ENCODE measurements at places on chromosomes 16 and 17.

GRCh38 chr17:57714665-57715180, 30.4 kb downstream of the CCDC182 start:
- no peak for DNase-seq

GRCh38 chr17:5610956-5611355, 26.6 kb upstream of the NLRP1 start:
- no peak for DNase-seq

DNA sequence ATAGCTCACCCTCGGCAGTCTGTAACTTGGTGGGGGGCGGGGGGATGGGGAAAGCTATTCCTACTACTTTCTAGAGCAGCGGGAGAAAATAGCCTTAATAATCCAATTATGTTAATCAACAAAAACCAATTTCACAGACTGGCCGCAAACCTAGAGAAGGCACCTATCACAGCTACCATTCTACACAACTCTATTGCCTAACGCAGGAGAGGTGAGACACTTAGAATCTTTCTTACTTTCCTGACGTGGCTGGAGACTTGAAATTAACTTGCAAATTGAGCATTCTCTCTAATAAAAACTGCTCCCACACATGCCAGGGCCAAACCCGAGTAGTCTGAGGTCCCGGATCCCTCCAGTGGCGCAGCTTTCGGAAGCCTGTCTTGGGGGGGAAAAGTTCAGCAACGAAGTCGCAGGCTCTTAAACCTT, 794 bp downstream of the SMG6 start:
- no peak for DNase-seq

DNA sequence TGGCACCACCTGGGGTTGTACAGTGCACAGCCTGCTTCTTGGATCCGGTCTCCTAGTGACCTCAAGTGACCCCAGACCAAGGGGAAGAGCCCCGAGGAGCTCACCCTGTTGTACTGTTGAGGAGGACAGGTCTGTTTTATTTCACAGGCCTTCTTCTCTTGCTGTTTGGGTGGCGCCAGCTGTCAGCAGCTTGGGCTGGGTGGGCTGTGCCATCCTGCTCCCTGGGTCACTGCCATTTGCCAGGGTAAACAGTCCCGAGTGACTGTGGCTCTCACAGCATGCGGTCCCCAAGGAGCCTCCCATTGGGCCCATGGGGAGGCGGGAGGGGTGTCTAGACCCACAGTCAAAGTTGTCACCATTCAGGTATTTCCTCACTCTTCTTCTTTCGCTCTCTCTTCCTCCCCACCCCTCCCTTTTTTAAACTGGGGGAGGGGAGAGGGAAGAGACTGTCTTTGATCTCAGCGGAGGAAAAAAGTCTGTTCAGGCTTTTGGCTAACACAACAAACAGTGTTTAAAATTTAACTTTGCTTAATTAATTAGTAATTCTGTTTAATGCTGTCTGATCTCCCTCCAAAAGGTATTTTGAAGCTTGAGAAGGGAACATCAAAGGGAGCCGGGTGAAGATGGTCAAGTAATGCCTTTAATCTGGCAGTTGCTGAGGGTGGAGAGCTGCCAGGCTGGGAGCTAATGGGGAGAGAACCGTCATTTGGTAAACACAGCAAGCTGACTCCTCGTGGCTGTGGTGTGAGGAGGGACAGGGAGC, 64.0 kb downstream of the SNX20 start:
- no peak for DNase-seq

DNA sequence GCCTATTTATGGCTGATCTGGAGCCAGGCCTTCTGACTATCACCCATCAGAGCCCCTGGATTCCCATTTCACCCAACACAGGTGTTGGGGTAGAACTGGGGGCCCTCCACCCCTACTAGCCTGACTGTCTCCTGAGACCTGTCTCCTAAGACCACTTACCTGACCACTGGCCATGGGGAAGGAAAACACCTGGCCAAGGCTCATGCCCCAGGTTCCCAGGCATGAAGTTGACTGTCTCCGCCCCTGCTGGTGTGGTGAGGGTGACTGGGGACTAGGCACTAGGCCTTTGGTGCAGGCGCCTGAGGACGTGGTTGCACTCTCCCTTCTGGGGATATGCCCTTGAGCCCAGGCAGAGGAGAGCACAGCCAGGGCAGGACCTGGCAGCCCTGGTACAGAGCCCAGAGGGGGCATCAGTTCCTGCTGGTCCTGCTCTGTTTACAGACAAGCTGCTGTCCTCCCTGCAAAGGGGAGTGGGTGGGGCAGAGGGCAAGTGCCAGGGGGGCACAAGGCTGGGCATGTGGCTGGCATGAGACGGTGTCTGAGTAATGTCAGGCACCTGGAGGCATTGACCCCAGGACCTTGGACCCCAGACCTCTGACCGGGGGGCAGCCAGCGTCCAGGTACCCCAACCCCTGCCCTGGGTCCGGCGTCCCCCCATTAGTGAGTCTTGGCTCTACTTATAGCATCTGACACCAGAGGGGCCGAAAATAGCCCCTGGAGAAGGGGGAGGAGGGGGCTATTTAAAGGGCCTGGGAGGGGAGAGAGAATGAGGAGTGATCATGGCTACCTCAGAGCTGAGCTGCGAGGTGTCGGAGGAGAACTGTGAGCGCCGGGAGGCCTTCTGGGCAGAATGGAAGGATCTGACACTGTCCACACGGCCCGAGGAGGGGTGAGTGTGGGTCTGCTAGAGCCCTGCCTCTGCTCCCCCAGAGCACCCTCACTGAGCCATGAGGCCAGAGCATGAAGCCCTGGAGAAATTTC, at the start of gene TCAP:
TSS of gene TCAP (plus strand) at position 769 of the 981 bp plus-strand sequence. CDS start at position 780, 11 bp downstream.
- DNase-seq = no peak

DNA sequence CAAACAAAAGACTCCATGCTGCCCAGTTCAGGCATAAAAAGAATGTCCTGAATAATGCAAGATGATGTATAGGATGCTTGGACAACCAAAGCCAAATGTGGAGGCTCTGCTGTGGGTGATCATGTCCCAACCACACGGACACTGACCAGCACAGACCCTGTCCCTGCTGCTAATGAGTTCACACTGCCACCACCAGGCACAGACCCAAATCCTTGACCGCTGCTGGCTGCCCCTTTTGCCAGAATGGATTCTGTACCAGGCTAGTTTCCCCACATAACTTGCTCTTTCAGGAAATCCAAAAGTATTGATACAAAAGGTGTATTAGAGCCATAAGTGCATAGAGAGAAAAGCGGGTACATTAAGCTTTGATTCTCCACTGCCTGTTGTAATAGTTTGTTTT, 60.9 kb downstream of the XYLT1 start:
- no peak for DNase-seq

- DNase-seq = no peak
These were observed 20.9 kb downstream of the AKTIP start for GRCh38 chr16:53482123-53482522.

- DNase-seq = no peak
These were observed 16.5 kb downstream of the GPT2 start for GRCh38 chr16:46900455-46901235.

DNA sequence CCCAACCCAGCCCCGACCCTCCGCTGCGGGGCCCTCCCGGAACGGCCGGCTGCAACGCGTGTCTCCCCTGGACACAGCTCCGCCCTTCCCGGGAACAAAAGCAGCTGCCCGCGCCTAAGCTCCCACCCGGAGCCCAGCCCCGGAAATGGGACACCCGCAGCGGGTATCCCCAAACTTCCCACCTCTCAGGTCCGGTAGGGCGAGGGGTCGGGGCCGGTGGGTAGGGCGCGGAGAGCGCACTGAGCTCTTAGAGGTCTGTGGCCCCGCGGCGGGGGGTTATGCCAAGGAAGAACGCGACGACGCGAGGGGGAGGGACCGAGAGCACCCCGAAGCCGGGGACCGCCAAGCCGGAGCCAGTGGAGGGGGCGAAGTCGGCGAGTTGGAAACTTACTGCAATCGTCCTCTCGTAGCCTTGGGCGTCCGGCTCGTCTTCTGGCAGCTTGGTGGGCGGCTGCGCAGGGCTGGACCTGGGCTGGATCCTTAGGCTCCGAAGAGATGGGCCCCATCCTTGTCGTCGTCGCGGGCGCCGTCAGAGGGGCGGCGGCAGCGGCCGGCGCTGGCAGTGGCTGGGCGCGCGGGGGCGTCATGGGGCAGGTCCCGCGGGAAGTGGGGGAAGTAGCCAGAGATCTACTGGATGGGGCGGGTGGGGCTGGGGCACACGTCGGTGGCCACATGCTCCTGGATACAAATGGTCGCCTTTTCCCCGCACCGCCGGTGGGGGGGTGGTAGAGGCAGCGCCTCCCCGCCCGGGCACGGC, 6.9 kb downstream of the USP6 start:
- no peak for DNase-seq

- no peak for DNase-seq
These were observed 2.0 kb upstream of the CD300H start for GRCh38 chr17:74569020-74570003.

DNA sequence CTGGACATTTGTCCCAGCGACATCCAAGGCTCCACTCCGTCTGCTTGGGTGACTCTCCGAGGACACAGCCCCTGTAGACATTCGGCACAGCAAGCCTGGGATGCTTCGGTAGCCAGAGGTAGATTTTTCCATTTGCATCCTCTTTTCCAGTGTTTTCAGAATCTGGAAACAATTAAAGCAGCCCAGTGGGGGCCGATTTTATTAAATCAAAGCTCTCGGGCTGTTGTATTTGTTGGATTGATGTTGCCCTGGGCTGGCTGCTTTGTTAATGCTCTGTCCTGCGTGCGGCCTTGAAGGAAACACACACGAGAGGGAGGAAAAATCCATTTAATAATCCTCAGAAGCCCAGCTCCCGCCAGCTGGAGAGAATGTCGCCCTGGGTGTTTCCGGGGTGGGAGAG, 158.1 kb upstream of the CIBAR2 start:
- DNase-seq = no peak
